MV-4-11 (cell line): ENCODE measurements at places on chromosomes 3 and 15.

DNA sequence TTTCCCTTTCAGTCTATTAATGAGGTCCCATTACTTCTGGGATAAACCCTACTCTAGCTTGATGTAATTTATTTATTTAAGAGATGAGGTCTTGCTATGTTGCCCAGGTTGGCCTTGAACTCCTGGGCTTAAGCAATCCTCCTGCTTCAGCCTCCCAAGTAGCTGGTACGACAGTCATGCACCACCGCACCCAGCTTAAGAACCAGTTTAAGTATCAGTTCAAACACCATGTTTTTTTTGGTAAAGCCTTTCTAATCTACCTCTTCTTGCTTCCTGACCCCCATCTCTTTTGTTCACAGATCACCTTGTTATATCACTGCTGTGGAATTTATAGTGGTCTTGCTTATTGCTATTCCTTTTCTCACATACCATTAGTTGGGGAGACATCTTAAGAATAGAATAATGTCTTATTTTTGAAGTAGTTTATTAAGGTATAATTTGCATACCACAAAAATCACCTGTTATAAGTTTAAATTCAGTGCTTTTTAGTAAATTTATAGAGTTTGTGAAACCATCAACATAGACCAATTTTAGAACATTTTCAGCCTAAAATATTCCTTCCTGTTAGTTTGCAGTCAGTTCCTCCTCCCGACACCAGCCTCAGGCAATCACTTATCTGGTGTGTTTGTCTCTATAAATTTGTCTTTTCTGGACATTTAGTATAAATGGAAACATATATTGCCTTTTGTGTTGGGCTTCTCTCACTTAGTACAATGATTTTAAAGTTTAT lies 257.9 kb downstream of the PDCD6IP start:
- no peak for DNase-seq

GRCh38 chr3:55805169-55805568 lies 318.1 kb upstream of the WNT5A start:
- DNase-seq: no peak

DNA sequence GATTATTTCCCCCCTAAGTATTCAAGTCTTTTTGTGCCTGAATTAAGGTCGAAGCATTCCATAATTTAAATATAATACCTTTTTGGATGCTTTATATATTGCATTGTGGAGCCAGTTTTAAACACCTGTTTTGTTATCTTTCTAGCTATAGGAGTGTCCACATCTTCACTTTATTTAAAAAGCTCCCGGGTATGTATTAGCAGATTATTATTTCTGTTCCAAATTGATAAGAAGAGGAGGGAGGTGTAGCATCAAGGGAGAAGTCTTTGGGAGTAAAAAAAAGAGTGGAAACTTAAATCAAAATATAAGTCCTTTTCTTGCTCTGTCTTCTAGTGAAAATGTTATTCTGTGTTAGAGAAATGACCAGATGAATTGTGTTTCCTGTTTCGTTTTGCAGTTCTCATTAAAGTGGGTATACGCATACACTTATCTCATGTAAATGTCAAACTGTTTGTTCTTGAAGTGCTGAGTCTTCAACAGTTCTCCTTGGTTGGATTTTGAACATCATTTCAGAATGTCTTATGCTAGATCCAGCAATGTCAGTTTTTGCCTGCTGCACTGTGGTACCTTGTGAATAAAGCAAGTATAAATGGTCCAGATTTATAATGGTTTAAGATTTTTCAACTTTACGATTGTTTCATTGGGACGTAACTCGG lies 105.8 kb downstream of the FNDC3B start:
- peak; percentile 43 for DNase-seq

DNA sequence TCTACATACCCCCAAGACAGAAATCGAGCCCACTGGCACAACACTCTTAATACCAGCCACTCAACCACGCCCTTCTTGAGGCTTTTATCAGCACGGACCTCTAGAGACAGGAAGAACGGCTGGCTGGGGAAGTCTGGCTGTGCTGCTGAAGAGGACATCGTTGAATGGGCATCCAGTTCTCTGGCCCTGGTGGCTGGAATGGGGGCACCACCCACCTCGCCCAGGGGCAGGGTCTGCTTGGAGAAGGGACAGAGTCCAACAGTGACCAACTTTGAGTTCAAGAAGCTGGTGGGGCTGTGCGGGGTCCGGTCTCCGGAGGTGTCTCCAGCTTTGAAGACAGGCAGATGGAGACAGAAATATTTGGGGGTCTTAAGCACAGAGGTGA lies 77.5 kb downstream of the ATP10A start:
- no peak for DNase-seq

DNA sequence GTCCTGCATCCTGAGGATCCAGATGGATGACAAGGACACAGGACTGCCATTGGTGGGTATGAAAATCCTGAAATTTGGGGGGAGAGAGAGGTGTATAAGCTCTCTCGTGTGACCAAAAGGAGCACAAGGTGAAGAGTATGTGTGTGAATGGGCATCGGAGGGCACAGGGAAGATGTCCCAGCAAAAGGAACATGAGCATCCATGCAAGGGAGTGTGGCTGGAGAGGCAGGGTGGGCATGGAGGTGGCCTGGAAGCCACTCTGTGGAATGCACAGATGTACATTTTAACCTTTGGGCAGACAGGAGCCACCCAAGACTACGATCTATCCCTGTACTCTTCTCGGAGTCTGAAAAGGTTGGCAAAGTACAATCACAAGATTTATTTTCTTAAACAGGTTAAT lies 54.5 kb downstream of the CAPN7 start:
- DNase-seq: no peak

DNA sequence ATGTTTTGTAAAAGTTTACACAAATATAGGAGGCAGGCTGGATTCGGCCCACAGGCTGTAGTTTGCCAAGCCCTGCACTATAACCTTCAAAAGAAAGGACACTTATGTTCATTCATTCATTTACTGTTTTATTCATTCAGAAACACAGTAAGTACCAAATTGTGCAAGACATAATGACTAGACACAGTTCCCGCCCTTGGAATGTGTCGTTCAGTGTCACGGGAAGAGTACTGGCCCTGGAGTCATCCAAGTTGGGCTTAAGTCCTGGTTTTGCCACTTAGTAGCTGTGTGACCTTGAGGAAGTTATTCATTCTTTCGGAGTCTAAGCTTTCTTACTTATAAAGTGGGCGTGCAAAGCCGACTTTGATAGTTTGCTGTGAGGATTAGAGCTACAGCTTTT lies 22.0 kb downstream of the COLQ start:
- no peak for DNase-seq

DNA sequence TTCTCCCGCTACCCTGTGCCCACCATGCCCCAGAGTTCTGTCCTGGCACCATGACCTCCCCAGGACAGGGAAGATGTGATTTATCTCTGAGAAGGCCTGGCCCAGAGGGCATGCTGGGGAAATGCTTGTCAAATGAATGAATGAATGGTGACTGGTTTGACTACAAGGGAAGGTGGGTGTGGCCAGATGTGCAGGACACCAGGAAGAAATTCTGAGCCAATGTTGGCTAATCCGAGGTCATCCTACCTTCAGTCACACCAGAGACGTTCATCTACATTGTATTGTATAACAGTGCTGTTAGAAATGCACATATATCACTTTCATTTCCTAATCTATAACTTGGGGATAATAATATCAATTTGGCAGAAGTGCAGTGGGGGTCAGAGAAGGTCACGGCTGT lies 138.4 kb downstream of the FAM43A start:
- DNase-seq: peak; percentile 6

DNA sequence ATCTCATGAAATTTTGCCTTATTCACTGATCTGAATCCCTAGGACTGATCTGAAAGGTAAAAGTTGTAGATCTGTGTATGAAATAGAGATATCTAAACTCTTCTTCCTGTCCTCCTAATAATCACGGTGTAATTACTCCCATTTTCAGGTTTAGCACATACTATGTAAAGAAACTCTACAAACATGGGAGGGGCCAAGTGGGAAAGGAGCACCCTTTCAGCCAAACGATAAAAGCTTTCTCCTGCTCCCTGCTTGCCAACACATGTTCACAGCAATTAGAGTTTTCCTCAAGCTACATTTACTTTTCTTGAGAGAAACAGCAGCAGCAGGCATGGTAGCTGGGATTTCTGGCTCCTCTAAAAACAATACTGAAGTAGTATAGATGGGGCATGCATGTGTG lies 71.6 kb downstream of the CHAC1 start:
- no peak for DNase-seq

DNA sequence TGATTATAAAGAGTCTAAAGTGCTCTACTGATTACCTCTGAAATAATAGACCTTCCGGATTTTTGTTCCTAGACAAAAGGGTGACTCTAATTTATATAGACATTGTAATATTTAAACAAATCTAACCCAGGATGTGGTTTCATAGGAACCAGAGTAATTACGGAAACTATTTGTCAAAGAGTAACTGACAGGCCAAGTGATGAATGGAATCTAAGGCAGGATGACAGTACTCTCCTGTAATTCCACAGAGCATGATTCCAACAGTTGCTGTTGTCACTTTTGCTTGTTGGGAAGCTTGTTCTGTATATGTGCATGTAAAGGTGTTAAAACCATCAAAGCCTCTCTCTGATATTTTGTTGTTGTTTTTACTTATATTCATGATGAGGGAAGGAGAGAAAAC lies 1141.0 kb downstream of the IGSF11 start:
- no peak for DNase-seq

- DNase-seq: peak; percentile 42
Measured at GRCh38 chr3:105317841-105318240, 48.9 kb upstream of the ALCAM start.

DNA sequence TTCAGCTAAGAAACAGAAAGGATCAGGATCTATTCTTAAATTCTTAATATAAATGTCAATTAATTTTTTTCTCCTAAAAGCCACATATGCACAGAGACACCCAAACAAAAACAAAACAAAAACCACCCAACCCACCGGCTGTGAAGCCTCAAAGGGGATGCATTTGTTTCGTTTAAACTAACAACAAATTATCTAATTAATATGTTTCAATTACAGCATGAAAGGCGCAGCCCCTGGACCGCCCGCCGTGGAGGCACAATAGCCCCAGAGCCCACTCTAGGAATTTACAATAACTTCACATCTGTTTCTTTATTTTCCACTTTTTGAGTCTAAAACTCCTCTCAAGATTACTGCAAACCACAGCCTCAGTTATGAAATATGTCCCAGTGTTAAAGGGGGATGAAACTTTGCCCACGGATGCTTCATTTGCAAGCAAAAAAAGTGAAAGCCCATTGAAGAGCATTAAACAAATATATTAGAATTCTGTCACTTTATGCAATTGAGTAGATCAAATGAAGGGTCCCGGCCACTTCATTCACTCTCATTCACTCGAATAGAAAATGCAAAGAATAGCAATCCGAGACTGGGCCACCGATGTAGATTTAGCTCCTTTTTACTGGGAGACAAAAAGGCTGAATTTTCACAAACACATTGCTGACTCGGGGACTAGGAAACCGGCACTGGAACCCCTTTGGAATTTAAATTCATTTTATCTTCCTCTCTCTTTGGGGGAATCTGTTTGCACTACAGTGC lies 6.0 kb downstream of the FOXB1 start:
- DNase-seq: no peak

DNA sequence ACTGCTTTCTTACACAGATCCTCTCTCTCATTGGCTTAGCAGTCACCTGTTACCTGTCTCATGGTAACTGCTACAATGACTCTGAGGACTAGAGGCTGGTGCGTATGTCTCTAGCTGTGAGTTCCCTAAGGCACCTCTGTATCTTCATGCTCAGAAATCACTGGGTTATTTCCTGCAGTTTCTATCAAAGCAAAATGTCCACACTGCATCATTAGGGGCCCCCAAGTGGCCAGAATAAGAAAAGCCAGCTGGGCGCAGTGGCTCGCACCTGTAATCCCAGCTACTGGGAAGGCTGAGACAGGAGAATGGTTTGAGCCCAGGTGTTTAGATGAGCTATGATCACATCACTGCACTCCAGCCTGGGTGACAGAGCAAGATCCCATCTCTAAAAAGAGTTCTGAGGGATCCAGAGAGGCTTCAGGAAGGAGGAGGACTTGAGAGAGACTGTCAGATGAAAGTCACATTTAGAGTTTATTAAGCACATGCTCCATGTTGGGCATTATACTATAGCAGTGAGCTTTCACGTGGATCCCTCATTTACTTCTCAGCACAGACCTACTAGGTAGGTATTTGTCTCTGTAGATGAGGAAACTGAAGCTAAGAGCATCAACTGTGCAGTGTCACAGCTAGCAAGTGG lies 2.3 kb upstream of the VPS18 start:
- DNase-seq: peak; percentile 46

- no peak for DNase-seq
Measured at GRCh38 chr3:63179862-63180522, 98.1 kb upstream of the SYNPR start.

GRCh38 chr3:43709022-43709421 lies 18.3 kb downstream of the ABHD5 start:
- peak; percentile 85 for DNase-seq
